Amygdala (tissue), 56 donors: ENCODE measurements at places on chromosomes 6 and 20.
A peak's percentile ranks its signal among the peaks of the same experiment; 100 is the strongest.

DNA sequence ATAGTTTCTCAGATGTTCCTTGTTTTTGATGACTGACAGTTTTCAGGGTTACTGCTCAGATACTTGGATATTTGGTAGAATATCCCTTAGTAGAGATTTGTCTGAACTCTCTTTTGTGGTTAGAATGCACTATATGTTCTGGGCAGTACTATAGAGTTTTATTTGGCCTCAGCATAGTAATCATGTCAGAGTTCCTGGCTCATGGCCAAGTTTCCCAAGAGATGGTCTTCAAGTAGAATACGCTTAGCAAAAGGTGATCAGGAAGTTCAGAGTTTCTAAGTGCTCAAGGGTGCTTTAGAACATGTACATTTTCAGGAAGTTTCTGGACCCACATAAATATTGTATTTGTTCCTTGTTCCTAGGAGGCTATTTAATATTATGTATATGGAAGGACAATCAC, 1209.7 kb upstream of the GJE1 start:
- DNase-seq = no peak

- DNase-seq = no peak
Measured at GRCh38 chr6:38209371-38210260, 390.1 kb downstream of the ZFAND3 start.

DNA sequence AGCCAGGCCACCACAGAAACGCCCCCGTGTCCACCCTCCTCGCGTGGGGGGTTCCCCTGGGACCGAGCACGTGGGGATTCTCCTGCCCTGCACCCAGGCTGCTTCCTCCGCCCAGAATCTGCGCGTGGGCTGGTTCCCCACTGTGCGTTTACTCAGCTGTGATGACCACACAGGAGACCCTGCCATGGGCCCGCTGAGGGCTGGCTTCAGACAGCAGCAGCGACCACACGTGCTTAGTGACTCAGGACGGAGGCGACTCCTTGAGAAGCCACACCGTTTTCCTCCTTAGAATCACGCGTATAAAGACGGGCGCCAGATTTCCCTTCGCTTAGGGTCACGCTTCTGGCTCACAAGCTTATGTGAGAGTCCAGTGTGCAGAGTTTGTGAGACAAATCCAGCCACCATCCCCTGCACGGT, 63.9 kb upstream of the PDE10A start:
- no peak for DNase-seq

GRCh38 chr20:4006640-4007039, 8.7 kb downstream of the RNF24 start:
- peak; percentile 33 for DNase-seq

DNA sequence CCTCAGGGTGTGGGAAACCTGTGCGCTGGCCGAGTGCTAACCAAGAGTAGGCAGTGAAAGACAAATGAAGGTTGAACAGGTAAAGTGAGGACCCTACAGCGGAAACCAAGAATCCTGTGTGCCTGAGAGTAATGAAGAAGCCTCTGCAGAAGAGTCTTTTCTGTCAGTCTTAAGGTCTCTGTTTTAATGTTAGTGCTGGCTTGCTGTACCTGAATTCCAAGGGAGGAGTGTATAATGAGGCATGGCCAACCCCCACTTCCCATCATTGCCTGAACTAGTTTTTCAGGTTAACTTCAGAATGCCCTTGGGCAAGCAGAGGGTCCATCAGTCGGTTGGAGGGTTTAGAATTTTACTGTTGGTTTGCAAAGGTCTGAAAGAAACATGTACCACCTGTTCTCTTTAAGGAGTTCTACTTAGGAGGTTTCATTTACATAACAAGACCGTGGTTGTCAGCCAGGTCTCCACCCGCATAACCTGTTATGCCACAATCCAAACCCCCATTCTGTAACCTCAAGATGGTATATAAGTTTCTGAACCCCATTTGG, 589 bp upstream of the PDCD2 start:
- no peak for DNase-seq

DNA sequence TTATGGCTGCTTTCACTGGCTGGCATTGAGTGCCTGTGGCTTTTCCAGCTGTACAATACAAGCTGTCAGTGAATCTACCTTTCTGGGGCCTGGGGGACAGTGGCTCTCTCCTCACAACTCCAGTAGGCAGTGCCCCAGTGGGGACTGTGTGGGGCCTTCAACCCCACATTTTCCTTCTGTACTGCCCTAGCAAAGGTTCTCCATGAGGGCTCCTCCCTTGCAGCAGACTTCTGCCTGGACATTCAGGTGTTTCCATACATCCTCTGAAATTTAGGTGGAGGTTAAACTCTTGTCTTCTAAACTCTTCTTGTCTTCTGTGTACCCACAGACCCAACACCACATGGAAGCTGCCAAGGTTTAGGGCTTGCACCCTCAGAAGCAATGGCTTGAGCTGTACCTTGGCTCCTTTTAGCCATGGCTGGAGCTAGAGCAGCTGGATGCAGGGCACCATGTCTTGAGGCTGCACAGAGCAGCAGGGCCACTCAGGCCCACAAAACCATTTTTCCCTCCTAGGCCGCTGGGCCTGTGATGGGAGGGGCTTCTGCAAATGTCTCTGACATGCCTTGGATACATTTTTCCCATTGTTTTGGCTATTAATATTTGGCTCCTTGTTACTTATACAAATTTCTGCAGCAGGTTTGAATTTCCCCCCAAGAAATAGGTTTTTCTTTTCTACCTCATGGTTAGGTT, 9.6 kb downstream of the PEX7 start:
- DNase-seq = no peak

DNA sequence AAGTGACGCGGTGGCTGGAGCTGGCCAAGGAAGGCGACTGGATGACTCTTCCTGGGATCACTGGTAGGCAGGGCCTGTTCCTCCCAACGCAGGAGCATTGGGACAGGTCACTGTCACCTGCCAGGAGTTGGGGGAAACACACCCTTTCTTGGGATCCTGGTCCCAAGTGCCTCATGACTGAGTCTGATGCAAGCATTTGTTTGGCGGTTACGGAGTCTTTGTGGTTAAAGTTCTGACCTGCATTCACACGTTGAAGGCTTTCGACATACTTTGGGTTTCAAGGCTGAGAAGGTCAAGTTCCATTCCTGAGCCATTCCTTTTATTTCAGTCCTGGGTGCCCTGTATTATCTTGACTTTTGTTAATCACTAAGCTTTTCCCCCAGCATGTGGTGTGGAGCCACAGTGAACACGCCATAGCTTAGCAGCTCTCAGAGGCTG, 6.0 kb downstream of the PNLDC1 start:
- DNase-seq = no peak

GRCh38 chr6:143356101-143356880, 94.2 kb downstream of the ADAT2 start:
- DNase-seq = no peak

DNA sequence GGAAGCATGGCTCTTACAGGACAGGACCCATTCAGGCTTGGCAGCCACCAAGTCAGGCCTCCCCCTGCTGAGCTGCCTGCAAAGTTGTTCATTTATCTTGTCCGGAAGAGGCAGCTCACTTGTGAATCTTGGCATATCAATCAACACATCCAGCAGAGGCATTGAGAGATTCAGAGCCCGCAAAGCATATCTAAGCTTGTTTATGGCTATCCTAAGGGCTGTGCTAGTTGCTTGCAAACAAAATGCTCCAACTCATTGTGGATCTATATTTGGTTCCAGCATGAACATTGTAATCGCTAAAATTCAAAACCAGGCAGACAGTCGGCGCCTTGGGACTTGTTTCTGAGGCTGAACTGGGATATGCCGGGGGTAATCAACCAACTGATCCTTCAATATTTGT, 106.1 kb downstream of the UNC5CL start:
- no peak for DNase-seq

GRCh38 chr6:133683606-133684005, 205.3 kb upstream of the TCF21 start:
- no peak for DNase-seq

GRCh38 chr6:129498950-129499842, 210.8 kb downstream of the ARHGAP18 start:
- DNase-seq = no peak

- DNase-seq = no peak
Measured at GRCh38 chr6:63573899-63574553, 1.7 kb downstream of the LOC128125822 start.

GRCh38 chr20:57657535-57658446, 37.6 kb upstream of the ZBP1 start:
- DNase-seq = no peak

- no peak for DNase-seq
Measured at GRCh38 chr20:39150501-39150900, 188.4 kb downstream of the DHX35 start.

DNA sequence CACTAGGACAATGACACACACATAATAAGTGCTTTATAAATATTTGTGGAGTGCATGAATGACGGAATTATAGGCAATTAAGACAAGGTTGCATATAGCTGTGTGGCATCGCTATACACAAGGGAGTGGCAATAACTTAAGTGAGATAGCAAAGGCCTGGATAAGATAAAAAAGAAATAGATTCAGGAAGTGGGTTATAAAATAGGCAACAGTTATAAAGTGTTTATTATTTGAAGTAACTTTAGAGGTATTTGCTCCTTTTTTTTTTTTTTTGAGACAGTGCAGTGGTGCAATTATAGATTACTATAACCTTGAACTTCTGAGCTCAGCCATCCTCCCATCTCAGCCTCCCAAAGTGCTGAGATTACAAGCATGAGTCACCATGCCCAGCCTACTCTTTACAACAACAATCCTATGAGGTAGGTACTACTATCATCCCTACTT, 75.9 kb upstream of the LOC128125822 start:
- no peak for DNase-seq

- DNase-seq = no peak
Measured at GRCh38 chr6:21710908-21711627, 117.5 kb downstream of the SOX4 start.

GRCh38 chr20:53513489-53514298, 79.9 kb downstream of the ZNF217 start:
- no peak for DNase-seq

- DNase-seq = no peak
Measured at GRCh38 chr6:9623228-9623832, 791.5 kb downstream of the TFAP2A start.

- no peak for DNase-seq
Measured at GRCh38 chr6:75428204-75428603, 65.4 kb downstream of the FILIP1 start.

DNA sequence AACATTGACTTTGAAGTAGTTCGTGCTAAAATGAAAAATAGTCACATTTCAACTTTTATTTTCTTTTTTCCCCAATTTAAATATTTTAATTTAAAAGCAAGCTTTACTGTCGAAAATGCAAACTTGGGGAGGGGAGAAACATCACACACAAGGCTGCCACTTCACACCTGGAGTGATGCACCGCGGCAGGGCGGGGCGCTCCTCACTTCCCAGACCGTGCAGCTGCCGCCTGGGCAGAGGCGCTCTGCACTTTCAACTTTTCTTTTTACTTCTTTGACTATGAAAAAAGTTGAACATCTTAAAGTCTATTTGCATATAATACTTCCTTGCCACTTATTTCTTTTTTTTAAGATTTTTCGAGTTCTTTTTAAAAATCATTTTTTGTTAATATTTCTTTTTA, 993.3 kb upstream of the GJE1 start:
- DNase-seq = no peak

- DNase-seq = no peak
Measured at GRCh38 chr6:55713436-55713835, 134.4 kb upstream of the HMGCLL1 start.

- no peak for DNase-seq
Measured at GRCh38 chr6:167738386-167738785, 88.3 kb upstream of the AFDN start.

GRCh38 chr6:16762550-16763477, 1.6 kb upstream of the ATXN1 start:
- DNase-seq = no peak

DNA sequence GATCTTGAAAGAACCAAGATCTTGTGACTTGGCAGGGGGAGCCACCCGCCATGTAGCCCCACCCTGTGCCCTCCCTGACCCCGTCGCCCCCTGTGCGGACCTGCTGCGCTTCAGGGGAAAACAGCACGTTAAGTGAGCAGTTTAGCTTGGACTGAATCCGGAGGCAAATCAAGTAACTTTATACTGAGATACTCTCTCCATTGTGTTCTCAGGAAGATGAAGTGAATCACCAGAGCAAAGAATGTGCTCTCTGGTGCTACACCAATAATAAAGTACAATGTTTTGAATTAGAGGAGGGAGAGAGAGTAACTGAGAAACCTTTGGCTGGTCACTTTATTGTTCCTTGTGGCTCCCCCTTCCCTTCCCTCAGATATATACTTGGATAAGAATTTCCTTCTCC, 83.4 kb downstream of the TXNDC5 start:
- DNase-seq = no peak

DNA sequence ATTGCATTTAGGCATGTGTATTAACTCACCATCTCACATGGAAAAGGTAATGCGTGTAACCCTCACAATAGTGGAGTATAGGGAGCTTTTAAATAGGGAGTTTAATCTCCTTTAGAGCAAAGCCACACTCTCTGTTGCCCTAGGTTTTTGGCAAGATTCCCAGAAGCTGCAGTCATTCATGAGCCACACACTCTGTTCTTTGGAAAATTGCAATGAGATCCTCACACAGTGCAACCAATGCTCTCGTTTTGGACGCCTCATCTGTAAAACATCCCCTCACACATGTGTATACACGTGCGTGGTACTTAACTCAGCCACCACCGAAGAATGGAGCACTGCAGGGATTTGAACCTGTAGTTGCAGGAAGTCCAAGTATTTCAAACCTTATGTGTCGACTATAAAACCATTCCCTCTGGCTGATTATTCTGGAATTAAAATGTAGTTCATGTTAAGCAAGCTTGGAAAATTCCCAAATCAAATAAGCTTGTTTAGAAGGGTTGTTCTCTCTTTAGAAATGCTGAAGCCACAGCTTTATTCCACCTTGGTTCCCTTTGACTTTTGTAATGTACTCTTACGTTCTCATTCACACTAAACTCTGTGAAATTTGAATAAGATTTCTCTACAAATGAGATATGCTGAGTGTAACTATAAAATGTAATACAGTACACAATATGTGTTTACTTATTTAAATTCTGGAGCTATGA, 489.8 kb upstream of the MANEA start:
- peak; percentile 28 for DNase-seq

DNA sequence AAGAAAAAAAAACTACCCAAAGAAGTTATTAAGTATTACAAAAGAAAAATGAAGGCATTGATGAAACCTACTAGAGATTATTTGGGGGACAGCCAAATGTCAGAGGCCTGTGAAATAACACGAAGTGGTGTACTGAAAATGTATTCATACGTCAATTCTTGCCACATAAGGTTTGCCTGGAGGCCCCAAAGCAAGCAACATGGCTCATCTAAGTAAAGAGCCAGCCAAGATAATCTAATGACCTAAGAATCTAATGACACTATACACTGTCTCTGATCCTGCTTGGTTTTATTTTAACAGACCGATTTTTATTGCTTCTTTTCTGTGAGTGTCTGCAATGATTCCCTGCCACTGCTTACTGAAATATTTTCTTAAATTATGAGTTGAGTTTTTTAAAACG, 34.7 kb downstream of the FILIP1 start:
- no peak for DNase-seq

GRCh38 chr6:113971741-113972140, 793 bp upstream of the HDAC2 start:
- no peak for DNase-seq

- no peak for DNase-seq
Measured at GRCh38 chr6:159665868-159666635, 27.0 kb downstream of the SOD2 start.
